ENCODE measurements at places on chromosomes 1 and 21. TPM values are rescaled to one million over a fixed set of nuclear protein-coding genes. Genes with fewer than 3 reads are reported as not detected.

Gene AIRE
- total RNA-seq: 0.25 TPM

DNA sequence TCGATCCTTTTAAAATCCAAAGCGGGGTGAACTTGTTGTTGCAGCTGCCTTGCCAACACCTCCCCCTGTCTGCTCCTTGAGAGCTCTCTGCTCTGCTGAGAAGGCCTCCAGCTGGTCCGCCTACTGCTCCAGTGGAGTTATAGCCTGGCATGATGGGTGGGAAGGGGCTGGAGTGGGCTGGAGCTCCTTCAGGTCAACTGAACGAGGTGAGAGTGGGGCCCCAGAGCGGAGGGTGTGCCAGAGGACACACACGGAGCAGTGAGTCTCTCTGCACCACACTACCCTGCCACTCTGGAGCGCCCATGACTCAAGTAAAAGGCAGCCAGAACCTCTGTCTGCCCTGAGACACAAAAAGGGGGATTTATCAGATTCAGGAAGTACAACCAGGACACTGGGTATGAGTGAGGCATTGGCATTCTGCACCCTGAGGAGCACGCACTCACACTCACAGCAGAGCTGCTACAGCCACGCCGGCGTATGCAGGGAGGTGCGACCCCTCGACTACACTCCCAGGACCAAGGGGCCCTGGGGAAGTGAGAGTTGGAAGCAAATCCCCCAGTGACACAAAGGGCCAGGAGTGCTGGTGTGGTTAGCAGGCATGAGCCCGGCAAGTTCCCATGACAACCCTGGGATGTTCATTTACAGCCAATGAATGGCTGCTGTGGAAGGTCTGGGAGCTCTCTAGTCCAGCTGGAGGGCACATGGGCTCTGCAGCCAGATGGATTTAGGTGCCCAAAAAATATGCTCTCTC lies 28.0 kb upstream of the EVA1B start:
- H3K27me3 ChIP-seq: no peaks in the 10 kb centered on the region
- peak overlapping the region; percentile 51 for H3K27ac ChIP-seq
- peaks cover 5% of the 10 kb centered on the region for H3K4me1 ChIP-seq

- no peak for DNase-seq
- H3K4me1 ChIP-seq: no peaks in the 10 kb centered on the region
- H3K27ac ChIP-seq: no peak overlapping the region
- no peak overlapping the region for H3K4me3 ChIP-seq
- no peaks in the 10 kb centered on the region for H3K27me3 ChIP-seq
Observed at GRCh38 chr1:32485554-32486255, 20.8 kb downstream of the ZBTB8B start.

GRCh38 chr1:195278644-195279043 lies 1329.6 kb downstream of the KCNT2 start:
- no peak overlapping the region for H3K27ac ChIP-seq
- DNase-seq: no peak
- no peak overlapping the region for H3K4me3 ChIP-seq
- H3K27me3 ChIP-seq: no peaks in the 10 kb centered on the region
- no peaks in the 10 kb centered on the region for H3K36me3 ChIP-seq

DNA sequence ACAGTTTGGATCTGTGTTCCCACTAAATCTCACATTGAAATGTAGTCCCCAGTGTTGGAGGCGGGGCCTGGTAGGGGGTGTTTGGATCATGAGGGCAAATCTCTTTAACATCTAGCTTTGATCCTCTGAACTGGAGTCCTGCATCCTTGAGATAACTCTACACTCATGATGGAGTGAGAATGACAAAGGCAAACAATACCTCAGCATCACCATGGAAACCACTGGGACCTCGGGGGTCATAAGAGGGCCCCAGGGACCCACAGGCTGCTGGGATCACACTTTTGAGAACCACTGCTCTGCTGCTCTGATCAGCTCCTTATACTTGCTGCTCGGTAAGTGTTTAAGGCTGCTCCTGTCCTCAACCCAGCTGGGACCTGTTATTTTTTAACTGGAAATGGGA lies 13.4 kb upstream of the OBSCN start:
- H3K36me3 ChIP-seq: no peaks in the 10 kb centered on the region
- no peak for DNase-seq
- H3K4me3 ChIP-seq: no peak overlapping the region
- no peaks in the 10 kb centered on the region for H3K4me1 ChIP-seq
- H3K27me3 ChIP-seq: no peaks in the 10 kb centered on the region

Gene SLC1A7
- not detected for total RNA-seq

Gene LPAR3
- 0.22 TPM for total RNA-seq

Gene DNAH14
- 25.1 TPM for total RNA-seq

Gene GJA9
- not detected for total RNA-seq

DNA sequence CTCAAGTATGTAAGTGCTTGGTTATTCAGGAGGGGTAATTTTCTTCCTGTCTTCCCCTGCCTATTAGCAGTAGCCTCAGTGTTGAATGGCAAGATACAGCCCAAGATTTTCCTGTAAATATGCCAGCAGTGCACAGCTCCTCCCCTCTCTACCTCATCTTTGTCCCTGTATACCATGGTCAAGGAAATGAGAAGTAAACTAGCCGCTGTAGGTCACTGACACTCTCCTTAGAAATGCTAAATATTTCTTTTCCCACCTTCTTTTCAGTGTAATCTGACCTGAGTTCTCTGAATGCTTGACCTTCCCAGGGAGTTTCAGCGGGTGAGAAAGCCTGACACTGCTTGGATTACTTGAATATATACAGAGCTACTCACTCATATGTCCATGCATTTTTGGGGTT lies 84.1 kb upstream of the ZNF326 start:
- no peak overlapping the region for H3K27ac ChIP-seq
- no peaks in the 10 kb centered on the region for H3K36me3 ChIP-seq
- H3K4me3 ChIP-seq: no peak overlapping the region

DNA sequence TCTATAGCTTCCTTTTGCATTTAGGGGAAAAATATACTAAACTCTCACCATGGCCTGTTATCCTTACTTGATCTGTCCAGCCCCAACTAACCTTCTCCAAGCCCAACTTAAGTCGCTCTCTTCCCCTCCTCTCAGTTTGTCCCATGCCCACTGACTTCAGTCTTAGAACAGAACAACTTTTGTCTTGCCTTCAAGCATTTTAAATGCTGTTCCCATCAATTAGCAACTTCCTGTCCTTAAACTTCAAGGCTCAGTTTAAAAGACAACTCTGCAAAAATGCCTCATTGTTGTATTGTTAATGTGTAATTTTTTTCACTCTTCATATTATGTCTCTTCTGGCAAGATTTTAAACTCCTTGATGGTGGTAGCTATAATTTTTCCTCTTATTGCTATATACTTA lies 526.9 kb downstream of the NEGR1 start:
- no peak overlapping the region for H3K4me3 ChIP-seq
- H3K4me1 ChIP-seq: no peaks in the 10 kb centered on the region
- H3K27me3 ChIP-seq: no peaks in the 10 kb centered on the region
- H3K36me3 ChIP-seq: no peaks in the 10 kb centered on the region
- H3K27ac ChIP-seq: no peak overlapping the region

DNA sequence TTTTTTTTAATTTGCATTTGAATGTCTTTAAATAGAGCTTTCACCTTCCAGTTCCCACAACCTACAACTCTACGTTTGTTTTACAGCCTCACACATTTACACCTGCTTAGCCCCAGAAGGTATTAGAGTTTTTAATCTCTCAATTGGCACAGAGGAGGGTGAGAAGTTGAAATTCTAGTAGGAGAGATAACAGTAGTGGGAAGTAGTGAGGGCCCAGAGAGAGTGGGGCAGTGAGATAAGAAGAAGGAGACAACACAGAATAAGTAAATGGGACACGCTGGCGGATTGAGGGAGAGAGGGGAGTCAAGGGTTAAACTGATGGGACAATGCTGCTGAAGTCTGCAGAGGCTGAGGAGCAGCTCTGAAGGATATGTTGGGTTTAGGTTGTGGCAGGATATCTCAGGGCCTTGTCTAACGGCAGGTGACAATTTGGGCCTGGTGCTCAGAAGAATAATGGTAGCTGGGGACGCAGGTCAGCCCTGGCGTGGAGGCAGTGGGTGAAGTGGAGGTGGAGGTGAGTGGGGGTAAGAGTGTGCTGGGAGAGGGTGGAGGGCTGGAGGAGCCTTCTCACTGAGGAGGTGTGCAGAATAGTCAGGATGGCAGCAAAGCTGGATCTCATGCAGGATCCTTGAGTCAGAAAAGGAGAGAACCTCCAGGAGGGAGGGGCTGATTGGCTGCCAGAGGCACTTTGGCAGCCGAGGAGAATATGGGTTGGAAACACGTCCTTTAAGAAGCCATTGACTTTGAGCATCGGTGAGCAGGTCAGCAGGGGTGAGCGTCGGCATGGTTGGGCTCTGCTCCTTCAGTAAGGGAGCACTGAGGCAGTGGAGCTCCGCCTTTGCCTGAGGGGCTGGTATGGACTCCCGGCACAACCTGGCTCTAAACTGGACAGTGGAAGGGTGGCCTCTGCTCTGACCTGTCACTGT lies 72.9 kb downstream of the SYT6 start:
- no peak overlapping the region for H3K27ac ChIP-seq
- no peak overlapping the region for H3K4me3 ChIP-seq
- no peaks in the 10 kb centered on the region for H3K4me1 ChIP-seq
- DNase-seq: no peak

- peaks cover 7% of the 10 kb centered on the region for H3K4me1 ChIP-seq
- no peak overlapping the region for H3K27ac ChIP-seq
- no peak for DNase-seq
- H3K36me3 ChIP-seq: no peaks in the 10 kb centered on the region
- no peak overlapping the region for H3K4me3 ChIP-seq
Observed at GRCh38 chr1:93851327-93851712, 27.7 kb downstream of the DNTTIP2 start.
